ENCODE measurements at places on chromosomes 1 and 21. TPM values are rescaled to one million over a fixed set of nuclear protein-coding genes. Genes with fewer than 3 reads are reported as not detected.
A peak's percentile ranks its signal among the peaks of the same experiment; 100 is the strongest.

DNA sequence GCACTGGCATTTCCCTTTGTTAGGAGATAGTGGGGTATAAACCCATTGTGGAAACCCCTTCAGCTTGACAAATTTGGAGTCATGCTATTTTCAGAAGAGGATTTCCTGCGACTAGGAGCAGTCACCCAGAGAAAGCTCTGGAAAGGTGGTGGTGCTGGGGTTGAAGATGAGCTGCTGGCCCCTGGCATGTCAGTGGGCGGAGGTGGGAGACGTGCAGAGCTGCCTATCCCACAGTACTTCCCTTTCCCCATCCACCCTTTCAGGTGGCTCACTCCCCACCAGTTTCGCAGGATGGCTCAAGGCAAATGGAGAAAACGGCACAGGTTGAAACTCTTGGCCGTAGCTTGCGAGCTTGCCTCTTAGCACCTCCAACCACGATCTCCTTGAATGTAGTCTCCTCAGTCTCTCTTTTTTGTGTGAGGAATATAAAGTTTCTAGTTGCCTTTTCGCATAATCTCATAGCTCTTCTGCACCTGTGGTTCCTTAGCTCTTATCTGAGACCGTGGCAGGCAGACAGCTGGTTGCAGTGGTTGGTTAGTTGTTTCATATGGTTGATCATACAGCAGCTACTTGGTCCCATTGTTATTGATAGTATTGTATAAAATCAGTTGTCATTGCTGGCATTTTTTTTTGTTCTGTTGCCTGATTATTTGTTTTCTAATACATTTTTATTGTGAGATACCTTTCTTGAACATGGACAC, 48.2 kb downstream of the ADARB1 start:
- H3K27me3 ChIP-seq: no peaks in the 10 kb centered on the region
- DNase-seq: no peak
- H3K4me1 ChIP-seq: no peaks in the 10 kb centered on the region
- H3K27ac ChIP-seq: no peak overlapping the region

RHBG gene
- not detected for total RNA-seq

DNA sequence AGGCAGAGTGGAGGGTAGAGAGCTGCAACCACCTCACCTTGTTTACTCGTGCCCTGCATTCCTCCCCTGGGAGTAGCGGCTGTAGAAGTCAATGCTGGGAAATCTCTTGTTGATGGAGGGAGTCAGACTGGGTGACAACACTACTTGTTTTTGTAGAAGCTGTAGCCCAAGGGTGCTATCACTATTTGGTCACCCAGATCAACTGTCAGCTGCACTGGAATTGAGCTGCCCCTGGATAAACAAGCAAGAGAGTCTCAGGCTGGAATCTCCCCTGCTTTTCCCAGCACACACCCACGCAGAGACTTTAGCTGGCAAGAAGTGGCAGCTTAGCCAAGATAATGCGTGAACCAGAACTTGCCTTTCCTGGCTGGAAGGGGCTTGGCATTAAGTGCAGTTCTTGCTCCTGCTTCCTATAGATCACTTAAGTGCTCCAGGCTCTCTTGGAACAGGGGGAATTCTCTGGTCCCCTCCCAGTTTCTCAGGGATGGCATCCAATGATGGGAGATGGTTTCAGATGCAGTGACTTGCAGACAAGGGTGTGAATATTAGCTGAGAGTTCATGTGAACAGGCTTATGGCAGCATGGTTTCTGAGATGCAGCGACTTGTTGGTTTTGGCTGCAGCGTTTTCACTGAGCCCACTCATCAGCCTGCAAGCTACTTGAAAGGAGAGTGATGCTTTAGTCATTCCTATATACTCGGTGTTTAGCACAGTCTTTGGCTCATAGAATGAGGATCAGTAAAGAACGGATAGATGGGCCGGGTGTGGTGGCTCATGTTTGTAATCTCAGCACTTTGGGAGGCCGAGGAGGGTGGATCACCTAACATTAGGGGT, 16.8 kb downstream of the ATP2B4 start:
- H3K4me3 ChIP-seq: no peak overlapping the region
- H3K36me3 ChIP-seq: no peaks in the 10 kb centered on the region
- peak; percentile 80 for DNase-seq
- peaks cover 34% of the 10 kb centered on the region for H3K4me1 ChIP-seq

NLRP3 gene
- 0.12 TPM for total RNA-seq

DNA sequence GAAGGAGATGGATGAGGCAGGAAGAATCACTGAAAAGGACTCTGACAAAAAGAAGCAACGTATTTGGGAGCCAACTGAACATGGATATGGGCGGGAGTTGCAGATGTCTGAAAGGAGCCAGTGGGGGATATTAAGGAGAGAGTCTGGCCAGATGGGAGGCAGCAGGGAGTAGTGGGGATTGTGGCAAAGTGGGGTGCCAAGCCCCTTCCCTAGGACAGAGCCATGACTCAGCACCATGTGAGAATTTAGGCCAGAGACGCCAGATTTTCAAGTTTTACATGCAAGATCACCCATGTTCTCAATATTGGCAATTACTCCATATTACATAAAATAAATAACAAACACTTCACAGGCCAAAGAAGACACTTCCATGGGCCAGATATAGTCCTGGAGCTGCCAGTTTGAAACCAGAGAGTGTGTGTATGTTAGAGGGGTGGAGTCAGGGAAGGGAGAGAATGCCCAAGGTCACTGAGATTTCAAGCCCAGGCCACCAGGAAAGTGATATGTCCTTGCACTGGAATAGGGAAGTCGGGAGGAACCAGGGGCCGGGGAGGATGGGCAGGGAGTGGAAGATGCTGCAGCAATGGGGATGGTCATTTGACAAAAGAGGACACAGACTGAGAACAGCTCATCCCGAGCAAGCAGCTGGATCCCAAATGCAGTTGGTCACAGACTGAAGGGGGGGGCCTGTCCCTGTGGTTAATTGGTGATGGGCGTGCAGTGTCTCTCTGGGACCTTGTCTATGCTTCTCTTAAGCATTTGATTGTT, 23.5 kb downstream of the TMEM51 start:
- peaks cover 27% of the 10 kb centered on the region for H3K4me1 ChIP-seq
- no peak for DNase-seq
- no peak overlapping the region for H3K27ac ChIP-seq
- H3K4me3 ChIP-seq: no peak overlapping the region
- H3K27me3 ChIP-seq: no peaks in the 10 kb centered on the region
- no peaks in the 10 kb centered on the region for H3K36me3 ChIP-seq

DNA sequence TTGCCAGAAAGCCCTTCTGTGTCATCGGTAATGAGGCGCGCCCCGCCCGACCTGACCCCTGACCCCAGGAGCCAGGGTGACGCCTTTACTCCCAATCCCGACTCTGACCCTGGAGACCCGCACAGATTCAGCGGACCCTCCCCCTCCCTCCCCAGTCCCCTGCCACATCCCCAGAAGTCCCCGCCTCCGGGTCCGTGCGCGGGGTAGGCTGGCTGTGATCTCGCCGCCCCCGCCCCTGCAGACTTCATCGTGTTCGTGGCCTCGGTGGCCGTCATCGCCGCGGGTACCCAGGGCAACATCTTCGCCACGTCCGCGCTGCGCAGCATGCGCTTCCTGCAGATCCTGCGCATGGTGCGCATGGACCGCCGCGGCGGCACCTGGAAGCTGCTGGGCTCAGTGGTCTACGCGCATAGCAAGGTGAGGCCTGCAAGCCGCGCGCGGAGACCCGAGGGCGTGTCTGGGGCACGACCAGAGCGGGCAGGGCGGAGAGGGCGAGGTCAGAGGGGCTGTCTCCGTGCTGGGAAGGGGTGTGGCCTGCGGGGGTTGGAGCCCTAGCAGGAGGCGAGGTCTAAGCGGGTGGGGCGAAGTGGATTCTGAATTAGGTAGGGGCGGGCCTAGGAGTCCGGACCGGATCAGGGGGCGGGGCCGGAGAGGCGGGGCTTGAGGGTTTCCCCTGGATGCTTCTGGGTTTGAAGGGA, 34.8 kb downstream of the KCNQ4 start:
- DNase-seq: no peak
- H3K36me3 ChIP-seq: no peaks in the 10 kb centered on the region
- H3K4me1 ChIP-seq: no peaks in the 10 kb centered on the region
- peak overlapping the region; percentile 33 for H3K4me3 ChIP-seq

Data from astrocyte (in vitro differentiated cells and primary cell).